ENCODE measurements at places on chromosomes 13 and 19. TPM values are rescaled to one million over a fixed set of nuclear protein-coding genes. Genes with fewer than 3 reads are reported as not detected.
A peak's percentile ranks its signal among the peaks of the same experiment; 100 is the strongest.

ZNF579 gene
- 7.8 TPM for total RNA-seq

DNA sequence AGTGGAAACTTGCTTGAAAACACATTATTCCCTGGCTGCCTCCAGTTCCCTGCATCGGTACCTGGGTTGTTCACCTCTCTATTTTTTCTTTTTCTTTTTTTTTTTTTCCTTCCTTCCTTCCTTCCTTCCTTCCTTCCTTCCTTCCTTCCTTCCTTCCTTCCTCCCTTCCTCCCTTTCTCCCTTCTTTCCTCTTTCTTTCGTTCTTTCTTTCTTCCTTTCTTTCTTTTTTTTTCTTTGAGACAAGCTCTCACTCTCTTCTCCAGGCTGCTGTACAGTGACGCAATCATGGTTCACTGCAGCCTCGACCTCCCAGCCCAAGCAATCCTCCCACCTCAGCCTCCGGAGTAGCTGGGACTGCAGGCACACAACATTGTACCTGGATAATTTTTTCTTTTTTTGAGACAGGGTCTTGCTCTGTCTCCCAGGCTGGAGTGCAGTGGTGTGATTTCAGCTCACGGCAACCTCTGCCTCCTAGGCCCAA is 3.4 kb upstream of the RASAL3 start:
- peaks cover 55% of the 10 kb centered on the region for H3K27me3 ChIP-seq
- H3K4me1 ChIP-seq: peaks cover 15% of the 10 kb centered on the region
- DNase-seq: peak; percentile 34
- H3K4me3 ChIP-seq: no peak overlapping the region

DNA sequence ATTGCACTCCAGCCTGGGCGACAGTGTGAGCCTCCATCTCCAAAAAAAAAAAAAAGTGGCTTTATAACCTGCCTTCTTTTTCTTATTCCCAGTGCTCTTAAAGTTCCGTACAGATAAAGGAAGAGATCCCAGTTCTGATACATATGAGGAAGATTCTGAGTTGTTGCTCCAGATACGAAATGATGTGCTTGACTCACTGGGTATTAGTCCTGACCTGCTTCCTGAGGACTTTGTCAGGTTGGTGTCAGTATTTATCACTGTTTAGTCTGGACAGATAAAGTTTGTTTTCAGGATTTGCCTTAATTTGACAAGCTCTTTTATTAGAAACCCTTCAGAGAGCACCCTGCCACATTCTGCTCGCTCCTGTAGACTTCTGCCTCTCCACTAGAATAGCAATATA is 33.9 kb downstream of the BBC3 start:
- no peaks in the 10 kb centered on the region for H3K4me1 ChIP-seq
- peaks cover 33% of the 10 kb centered on the region for H3K36me3 ChIP-seq
- no peak for DNase-seq
- H3K4me3 ChIP-seq: no peak overlapping the region

C19orf38 gene
- total RNA-seq: 19.1 TPM

SULT2B1 gene
- total RNA-seq: not detected

GRCh38 chr19:49746206-49746958 is 16.7 kb downstream of the TSKS start:
- H3K4me3 ChIP-seq: no peak overlapping the region
- no peak overlapping the region for H3K27ac ChIP-seq
- peak; percentile 83 for DNase-seq
- H3K36me3 ChIP-seq: no peaks in the 10 kb centered on the region

DNA sequence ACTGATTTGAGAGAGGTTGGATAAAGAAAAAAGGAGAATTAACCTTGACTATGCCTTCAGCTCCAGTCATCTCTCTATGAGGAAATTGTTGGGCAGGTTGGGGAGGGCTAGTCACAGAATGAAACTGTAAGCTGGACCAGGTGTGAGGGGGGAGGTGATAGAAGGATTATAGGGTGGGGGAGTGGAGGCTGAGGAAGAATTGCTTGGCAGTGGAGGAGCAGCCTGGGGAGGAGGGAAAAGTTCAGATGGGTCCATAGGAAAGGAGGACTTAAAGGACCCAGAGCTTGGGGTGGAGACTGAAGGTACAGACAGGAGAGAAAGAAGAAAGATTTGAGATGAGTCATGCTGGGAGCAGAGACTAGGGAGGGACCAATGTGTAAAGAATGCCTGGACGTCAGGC is 8.2 kb upstream of the ZNF431 start:
- H3K36me3 ChIP-seq: no peaks in the 10 kb centered on the region
- H3K4me1 ChIP-seq: no peaks in the 10 kb centered on the region
- DNase-seq: no peak
- no peaks in the 10 kb centered on the region for H3K27me3 ChIP-seq

NTF4 gene
- total RNA-seq: not detected

DNA sequence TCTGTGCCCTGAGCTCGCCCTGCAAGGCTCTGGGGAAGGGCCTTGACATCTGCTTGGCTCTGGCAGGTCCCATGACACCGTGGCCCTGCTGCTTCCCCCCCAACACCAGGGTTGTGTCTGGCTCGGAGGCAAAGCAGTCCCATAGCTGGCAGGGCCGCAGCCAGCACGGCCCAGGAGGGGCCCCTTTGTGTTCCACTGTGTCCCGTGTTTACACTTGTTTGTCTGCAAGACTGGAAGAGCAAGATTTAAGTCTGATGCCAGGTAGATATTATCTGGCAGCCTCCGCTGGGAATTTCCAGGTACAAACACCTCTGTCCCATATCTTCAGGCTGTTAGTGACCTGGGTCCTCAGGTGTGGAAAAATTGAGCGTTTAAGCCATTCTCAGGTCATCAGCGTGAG is 44.3 kb downstream of the MCF2L start:
- no peak overlapping the region for H3K4me3 ChIP-seq
- no peak for DNase-seq
